ENCODE measurements at places on chromosomes 12 and 14. TPM values are rescaled to one million over a fixed set of nuclear protein-coding genes. Genes with fewer than 3 reads are reported as not detected.

The CATSPERB gene
- 4.8 TPM for total RNA-seq

The TBK1 gene
- 22.7 TPM for total RNA-seq

The REP15 gene
- total RNA-seq: 0.37 TPM

The RHEBL1 gene
- total RNA-seq: 4.6 TPM

The SLC7A8 gene
- 0.27 TPM for total RNA-seq

The STON2 gene
- total RNA-seq: 0.72 TPM

The TCL1B gene
- not detected for total RNA-seq

The MIP gene
- not detected for total RNA-seq

The SEC23A gene
- total RNA-seq: 49.4 TPM

The RPGRIP1 gene
- not detected for total RNA-seq

The INHBC gene
- not detected for total RNA-seq

The MYF5 gene
- total RNA-seq: not detected

- no peak for DNase-seq
Measured at GRCh38 chr12:52141306-52141705, 50.5 kb downstream of the KRT80 start.

- no peak for DNase-seq
Measured at GRCh38 chr12:30961030-30961429, 34.5 kb downstream of the TSPAN11 start.

- DNase-seq: no peak
Measured at GRCh38 chr12:115355301-115355700, 671.3 kb upstream of the TBX3 start.

- no peak for DNase-seq
Measured at GRCh38 chr14:81805785-81806184, 272.1 kb upstream of the SEL1L start.

GRCh38 chr12:63037746-63038712 lies 103.1 kb upstream of the PPM1H start:
- DNase-seq: no peak

DNA sequence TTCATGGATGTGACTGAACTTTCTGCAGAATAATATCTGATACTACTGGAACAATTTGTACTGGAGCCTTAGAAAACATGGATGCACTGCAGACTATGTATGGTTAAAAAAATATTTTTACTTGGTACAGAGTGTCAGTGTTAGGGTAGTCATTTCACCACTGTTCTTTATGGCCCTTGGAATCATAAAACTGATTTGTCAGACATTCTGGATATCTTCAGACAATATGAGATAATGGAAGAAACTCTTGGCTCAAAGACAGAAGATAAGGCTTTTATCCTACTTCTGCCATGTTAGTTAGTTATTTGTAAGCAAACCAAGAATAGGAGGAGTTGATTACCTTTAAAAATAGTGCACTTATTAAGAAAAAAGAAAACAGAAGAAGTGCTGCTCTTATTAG lies 209.4 kb downstream of the LRIG3 start:
- DNase-seq: no peak

- peak; percentile 14 for DNase-seq
Measured at GRCh38 chr12:21296751-21297406, 37.8 kb downstream of the SLCO1A2 start.

DNA sequence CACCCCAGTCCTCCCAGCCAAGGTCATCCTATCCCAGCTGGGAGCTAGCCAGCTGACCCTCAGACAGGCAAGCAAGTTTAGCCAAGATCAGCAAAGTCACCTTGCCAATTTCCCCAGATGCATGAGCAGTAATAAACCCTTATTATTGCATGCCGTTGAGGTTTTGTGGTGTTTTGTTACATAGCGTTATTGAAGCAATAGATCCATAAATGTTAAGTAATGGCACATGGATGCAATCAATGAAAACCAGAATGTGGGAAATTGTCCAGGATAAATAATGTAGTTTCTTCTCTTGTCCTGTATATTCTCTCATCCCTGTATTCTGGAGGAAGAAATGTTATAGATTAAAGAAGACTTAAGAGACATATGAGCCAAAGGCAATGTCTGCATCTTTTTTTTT lies 18.0 kb upstream of the TMEM260 start:
- no peak for DNase-seq

GRCh38 chr12:122099280-122099749 lies 20.8 kb downstream of the MLXIP start:
- DNase-seq: no peak

DNA sequence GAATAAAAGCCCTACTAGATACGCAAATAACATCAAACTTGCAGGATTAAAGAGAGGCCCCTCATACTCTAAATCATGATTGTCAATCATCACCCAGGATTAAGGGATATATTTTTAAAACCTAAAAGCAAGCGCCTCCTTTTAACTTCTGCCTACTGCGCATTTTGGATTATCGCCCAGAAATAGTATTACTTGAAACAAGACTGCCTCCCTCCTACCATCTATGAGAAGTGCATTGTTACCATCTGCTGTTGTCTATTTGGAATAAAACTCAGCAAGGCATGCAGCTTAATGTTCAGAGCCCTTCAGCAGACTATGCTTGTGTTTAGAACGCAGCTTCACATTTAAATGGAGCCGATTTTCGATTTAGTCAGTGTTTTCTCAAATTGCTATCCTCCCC lies 79.6 kb downstream of the EXOC5 start:
- DNase-seq: no peak

GRCh38 chr12:14931791-14932560 lies 6.4 kb downstream of the ERP27 start:
- no peak for DNase-seq

GRCh38 chr14:49623387-49623786 lies 2.8 kb downstream of the MGAT2 start:
- DNase-seq: no peak

- no peak for DNase-seq
Measured at GRCh38 chr14:79379266-79379665, 832.0 kb downstream of the DIO2 start.

GRCh38 chr12:53867216-53868012 lies 71.2 kb upstream of the HOXC13 start:
- DNase-seq: no peak

GRCh38 chr12:63348556-63348955 lies 197.6 kb upstream of the AVPR1A start:
- no peak for DNase-seq

DNA sequence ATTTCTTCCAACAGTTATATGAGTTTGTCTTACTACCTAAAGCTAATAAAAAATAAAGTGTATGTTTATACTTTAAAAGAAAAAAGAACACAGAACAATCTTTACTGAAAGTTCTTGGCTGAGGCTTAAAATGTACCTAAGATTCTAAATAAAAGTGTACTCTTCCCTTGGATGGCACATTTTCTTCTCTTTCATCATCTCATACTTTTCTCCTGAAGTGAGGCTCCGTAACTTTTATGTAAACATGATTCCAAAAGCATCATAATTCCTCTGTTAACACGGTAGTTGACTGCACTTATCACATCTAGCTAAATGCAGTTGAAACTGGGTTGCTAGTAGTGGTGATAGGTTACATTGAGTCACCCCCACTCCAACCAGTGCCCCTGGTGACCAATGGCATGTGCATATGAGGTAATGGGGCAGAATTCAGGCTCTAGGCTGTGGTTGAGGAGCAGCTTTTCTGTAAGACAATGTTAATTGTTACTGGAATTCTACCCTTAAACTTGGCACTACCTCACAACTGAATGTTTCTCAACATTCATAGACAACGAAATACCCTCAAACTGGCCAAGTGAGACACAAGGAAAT lies 38.4 kb downstream of the WASHC3 start:
- DNase-seq: no peak

DNA sequence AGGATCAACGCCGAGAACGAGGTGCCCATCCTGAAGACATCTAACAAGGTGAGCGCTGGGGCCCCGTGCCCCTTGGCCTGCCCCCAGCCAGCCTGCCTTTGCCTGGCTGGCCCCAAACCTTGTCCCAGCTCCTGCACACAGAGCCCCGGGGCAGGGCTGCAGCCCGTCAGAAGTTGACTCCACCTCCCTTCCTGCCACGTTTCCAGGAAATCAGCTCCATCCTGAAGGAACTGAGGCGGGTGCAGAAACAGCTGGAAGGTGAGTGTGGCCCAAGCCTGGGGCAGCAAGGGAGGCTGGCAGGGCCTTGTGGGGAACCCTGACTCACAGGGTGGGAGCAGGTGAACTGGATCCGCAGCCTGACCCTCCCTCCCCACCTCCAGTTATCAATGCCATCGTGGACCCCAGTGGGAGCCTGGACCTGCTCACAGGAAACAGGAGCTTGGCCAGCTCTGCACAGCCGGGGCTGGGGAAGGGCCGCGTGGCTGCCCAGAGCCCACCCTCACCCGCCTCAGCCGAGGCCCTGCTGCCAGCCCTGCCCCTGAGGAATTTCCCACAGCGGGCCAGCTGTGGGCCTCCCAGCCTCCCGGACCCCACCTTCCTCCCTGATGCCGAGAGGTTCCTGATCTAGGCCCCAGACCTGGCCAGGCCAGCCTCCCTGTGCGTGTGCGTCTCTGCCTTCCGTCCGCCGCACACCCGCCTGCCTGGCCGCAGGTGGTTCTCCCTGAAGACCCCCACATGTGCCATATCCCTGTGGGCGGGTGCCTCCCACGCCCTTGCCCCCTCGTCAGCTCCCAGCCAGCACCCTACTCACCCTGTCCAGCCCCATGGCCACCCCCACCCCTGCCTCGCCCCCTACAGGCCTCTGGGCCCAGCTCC lies 29.5 kb downstream of the CEP170B start:
- no peak for DNase-seq

DNA sequence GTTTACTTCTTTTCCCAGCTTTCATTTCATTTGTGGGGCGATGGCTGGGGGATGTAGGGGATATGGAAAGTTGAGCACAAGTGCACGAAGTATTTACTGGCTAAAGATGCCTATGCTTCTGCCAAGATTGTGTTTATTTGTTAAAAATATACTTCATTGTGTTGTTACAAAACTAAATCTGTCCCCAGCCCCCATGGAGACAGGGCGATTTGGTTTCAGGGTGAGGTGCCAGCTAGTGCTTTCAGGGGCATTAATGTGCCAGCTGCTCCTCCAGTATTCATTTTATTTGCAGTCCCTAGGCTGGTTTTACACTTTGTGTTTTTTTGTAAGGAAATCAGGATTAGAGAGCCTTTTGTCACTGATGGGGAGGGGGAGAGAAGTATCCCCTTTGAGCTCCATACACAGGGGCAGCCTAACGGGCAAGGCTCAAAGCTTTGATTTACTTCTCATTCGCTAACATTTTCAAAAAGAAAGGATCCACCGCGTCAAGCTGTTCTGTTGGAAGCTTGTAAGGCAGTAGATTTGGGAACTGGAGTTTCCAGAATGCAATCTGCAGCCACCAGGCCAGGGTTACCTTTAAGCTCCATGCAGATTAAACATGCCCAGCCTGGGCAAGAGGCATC lies 198.7 kb upstream of the PLEKHG7 start:
- no peak for DNase-seq

GRCh38 chr14:53924753-53925152 lies 31.9 kb downstream of the BMP4 start:
- DNase-seq: no peak

DNA sequence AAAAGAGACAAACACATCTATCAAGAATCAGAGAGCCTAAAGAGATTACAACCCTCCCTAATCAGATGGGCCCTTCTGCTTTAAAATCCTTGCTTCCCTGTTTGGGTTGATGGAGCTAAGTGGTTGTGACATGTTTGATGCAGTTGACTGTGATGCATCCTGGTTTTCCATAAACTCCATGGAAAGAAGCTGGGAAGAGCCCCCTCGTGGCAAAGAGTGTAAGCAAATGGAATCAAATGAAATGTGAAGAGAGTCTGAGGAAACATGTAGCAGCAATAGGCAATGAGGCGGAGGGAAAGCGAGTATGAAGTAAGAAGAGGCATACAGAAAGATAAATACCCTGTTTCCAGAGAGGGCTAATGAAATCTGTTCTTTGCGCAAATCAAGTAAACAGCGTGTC lies 70.4 kb upstream of the SLCO1C1 start:
- DNase-seq: no peak

DNA sequence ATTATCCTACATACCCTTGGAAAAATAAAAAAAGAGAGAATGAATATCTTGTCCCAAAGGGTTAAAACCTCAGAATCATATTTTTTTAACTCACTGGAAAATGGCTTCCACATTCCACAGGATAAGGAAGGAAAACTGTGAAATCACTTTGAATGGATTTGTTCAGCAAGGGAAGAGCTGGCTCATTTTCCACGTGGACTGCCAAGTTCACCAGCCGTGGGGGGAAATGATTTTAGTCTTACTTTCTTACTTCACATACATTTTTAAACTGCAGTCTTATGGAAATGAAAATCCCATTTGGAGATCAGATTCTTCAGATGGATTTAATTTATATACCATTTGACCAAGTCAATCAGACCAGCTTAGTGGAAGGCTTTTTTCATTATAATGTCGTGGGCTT lies 29.9 kb upstream of the AEBP2 start:
- DNase-seq: no peak
